ENCODE measurements at places on chromosomes 2 and 18.

GRCh38 chr18:57353137-57353939, 981 bp downstream of the ST8SIA3 start:
- DNase-seq: peak; percentile 67

DNA sequence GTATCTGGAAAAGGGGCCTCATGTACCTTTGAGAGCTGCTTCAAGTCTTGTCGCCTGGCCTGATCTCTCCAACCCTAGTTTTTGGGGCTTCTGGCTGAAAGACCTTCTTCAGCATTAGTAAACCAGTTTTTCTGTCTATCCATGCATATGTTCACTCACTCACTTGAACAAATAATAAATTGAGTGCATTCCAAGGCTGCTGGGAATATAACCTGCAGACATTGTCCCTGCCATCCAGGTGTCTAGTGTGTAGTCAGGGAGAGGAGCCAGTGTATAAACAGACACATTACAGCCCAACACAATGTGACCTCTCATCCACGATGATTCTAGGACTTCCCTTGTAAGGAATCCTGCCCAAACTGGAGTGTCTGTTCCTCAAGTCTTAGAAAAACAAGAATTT, 262.1 kb downstream of the PRKCE start:
- DNase-seq: no peak

DNA sequence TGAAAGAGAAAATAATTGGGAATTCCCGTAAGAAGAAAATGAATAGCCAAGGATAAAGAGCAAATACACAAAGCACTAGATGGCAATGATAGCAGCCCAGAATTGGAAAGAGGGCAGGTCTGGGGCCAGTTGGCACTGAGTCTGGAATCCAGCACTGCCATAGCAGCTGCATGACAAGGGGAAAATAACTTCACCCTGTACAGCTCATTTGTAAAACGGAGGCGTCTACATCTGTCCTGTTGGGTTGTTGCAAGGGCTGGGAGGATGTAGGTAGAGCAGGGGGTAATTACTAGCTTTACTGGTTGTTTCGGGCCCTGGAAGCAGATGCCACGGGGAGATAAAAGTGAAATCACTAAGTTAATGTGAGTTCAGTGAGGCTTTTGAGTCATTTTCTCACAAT, 110.0 kb upstream of the RASGRP3 start:
- no peak for DNase-seq

- DNase-seq: peak; percentile 38
Observed at GRCh38 chr2:224528171-224528570, 57.0 kb downstream of the CUL3 start.

DNA sequence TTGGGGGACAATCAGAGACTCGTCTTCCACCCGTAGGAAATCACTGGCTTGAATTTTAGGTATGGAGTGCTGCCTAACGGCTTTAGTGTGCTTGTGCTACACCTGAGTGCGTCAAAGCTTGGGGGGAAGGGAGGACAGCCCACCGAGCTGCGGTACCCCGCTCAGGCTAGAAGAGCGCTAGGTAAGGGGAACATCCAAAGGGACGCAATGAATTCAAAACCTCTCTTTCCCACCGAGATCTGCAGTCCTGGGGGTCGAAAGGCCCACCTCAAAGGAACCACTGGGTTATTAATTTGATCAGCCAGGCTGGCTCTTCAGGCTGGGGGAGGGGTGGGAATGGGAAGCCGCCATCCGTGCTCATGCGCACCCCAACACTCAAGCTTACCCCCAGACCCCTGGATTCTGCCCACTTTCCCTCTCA, 2.7 kb downstream of the EPHA4 start:
- no peak for DNase-seq

DNA sequence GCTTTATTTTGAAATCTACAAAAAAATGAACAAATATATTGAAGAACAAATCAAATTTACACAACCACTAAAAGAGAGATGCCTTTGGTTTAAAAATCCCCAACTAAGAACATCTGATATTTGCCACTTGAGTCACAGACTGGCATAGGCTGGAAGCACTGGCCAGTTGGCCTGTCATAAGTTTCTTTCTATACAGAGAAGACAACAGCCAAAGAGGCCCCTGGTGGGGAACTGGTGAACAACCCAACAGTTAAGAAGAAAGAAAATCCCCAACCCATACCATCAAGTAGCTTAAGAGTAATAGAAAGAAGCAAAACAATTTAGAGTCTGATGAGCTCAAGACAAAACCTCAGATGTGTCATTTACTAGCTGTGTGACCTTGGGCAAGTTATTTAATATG, 45.5 kb downstream of the OSR1 start:
- no peak for DNase-seq

- DNase-seq: no peak
Observed at GRCh38 chr2:26061539-26061938, 27.7 kb downstream of the RAB10 start.

- no peak for DNase-seq
Observed at GRCh38 chr2:164642946-164643555, 21.8 kb upstream of the GRB14 start.

- DNase-seq: no peak
Observed at GRCh38 chr18:62802523-62802922, 87.2 kb downstream of the PHLPP1 start.

DNA sequence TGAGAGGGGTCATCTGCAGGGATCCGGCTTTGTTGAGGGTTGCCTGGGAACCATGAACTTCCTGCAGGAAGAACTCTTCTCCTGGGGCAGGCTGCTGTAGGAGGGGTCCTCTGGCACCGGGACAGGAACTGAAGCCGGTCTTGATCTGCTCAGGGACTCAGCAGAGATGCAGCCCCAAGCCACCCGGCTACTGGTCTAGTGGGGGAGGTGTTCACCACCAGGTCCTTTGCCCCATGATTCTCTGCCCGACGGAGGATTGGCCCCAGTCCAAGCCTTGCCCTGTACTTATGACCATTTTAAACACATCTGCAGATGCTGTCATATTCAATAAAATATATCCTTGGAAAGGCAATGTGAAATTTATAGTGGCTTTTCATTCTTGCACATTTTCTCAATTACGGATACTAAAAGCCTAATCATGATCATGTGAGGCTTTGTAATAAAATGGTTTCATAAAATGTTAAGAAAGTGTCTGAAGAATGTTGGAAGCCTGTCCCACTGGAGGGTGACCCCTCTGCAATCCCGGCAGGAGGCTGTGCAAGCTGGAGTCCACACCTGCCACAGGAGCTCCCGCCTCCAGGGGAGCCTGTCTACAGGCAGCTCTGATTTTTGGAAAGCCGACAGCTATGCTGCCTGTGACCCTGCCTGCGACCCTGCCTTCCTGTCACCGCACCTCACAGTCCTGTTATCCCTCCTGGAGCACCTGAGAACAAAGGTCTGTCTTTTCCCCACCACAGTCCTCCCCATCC, 98.8 kb upstream of the TAF1B start:
- no peak for DNase-seq

DNA sequence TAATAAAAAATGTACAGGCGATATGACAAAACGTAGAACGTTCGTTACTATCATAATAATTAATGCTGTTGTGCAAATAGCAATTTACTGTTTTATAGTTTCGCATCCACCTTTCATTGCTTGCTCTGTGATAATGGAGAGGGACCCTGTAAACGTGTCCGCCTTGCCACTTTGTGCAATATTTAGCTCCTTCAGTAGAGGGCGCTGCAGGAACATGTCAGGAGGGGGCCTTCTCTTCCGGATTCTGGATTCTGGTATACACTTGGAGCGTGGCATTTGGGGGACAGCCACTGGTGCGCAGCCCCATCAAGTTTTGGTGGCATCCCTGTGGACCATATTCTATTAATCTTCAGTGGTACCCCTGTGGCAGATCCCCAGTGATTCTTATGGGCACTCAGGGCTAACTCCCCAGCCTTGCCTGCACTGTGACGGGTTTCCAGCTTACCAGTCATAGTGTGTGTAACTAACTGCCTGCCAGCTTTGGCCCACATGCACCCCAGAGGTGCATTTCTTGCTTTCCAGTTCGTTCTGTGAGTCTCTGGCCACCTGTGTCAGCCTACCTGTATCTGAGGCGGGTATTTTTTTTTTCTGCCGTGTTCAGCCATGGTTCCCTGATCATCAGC, 140.3 kb downstream of the CYRIA start:
- peak; percentile 37 for DNase-seq
